ENCODE measurements at places on chromosomes 6 and 20. TPM values are rescaled to one million over a fixed set of nuclear protein-coding genes. Genes with fewer than 3 reads are reported as not detected.

GRCh38 chr6:39684790-39685488 is 40.3 kb downstream of the KIF6 start:
- no peak for DNase-seq

DNA sequence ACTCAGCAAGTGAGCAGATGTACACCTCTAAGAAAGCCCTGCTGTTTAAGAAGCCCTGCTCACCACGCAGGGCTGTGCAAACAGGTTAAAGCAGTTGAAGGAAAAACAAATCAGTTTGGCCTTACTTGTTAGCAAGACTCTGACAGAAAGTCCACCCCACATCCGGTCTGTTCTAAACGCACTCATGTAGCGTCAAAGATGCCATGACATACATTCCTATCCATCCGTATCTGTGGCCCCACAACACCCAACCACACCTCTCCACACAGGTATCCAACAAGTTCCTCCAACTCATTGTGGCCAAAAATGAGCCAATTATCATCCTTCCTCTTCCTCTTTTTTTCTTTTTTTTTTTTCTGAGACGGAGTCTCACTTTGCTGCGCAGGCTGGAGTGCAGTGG is 22.8 kb upstream of the RAB22A start:
- no peak for DNase-seq

ULBP1 gene
- total RNA-seq: 12.4 TPM

GPX6 gene
- not detected for total RNA-seq

DNA sequence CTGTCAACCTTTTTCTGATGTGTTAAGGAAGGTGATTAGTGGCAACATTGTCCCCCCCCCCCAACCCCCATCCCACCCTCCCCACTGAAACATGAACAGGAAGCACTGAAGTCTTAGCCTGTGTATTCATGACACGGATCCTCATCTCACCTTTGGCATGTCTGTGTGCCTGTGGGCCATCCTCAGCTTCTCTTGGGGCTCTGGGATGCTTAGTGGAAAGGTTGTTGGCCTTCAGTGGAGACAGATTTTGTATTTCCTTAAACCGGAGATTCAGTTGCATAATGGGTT is 93.6 kb downstream of the RREB1 start:
- DNase-seq: no peak

GRCh38 chr20:31474097-31474436 is 860 bp downstream of the DEFB124 start:
- DNase-seq: no peak

GRCh38 chr20:41137614-41138474 is 501 bp downstream of the PLCG1 start:
- no peak for DNase-seq

TAGAP gene
- total RNA-seq: 0.30 TPM

- no peak for DNase-seq
These were observed 711.1 kb downstream of the HDGFL1 start for GRCh38 chr6:23280437-23280836.

GRCh38 chr6:134826889-134827737 is 122.8 kb downstream of the ALDH8A1 start:
- DNase-seq: no peak

GRCh38 chr6:170143401-170144150 is 147.3 kb downstream of the DLL1 start:
- no peak for DNase-seq

HLA-DRB1 gene
- total RNA-seq: 2.7 TPM

SEL1L2 gene
- total RNA-seq: not detected

DNA sequence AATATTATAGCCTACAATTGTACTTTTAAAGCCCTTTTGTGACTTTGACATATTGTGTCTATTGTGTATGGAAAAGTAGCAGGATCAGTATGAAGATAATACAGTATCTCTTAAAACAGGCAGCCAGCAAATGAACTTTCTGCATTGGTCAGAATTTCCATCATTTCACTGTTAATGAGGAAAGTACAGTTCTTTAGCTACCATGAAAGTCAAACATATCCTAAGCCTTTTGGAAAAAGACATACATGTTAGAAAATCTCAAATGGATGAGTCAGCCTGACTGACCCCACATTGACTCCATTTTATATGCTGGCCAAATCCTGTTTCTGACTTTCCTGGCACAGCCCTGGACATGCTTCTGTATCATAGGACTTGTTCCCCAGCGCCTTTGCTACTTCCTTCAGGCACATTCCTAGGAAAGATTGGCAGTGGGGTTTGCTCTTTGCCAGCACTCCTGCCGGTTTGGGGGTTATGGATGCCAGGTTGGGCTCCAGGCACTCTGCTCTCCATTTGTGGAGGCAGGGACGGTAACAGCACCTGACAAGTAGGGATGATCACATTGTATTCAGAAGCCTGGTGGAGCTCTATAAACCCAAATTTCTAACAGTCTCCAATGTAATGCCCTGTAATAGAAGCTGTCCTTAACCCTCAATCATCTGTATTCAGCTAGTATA is 43.7 kb downstream of the TOP1 start:
- DNase-seq: no peak

SLC17A3 gene
- total RNA-seq: not detected

- DNase-seq: no peak
These were observed 45.3 kb upstream of the RAB32 start for GRCh38 chr6:146498309-146498708.

GRCh38 chr6:166253281-166253681 is 54.9 kb downstream of the PRR18 start:
- DNase-seq: no peak

- DNase-seq: no peak
These were observed 78.0 kb upstream of the LYRM2 start for GRCh38 chr6:89716532-89716931.

DNA sequence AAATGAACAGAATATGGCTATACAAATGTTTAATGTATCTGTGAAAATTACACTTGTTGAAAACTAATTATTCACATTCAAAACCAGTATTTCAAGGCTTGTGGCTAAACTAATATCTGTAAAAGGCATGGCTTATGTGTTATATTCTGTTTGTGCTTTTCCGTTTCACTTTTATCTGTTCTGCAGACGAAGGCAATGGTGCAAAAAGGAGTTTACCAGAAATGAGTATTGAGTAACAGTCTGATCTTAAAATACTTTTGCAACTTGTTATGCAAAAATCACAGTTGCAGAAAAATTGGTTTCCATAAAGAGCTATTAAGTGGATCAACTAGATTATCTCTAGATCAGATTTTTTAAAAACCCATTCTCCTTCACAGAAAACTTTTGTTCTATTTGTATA is 9.4 kb upstream of the STX11 start:
- no peak for DNase-seq

All from HCT116 (cell line).